ENCODE measurements at places on chromosomes 1 and 21.

DNA sequence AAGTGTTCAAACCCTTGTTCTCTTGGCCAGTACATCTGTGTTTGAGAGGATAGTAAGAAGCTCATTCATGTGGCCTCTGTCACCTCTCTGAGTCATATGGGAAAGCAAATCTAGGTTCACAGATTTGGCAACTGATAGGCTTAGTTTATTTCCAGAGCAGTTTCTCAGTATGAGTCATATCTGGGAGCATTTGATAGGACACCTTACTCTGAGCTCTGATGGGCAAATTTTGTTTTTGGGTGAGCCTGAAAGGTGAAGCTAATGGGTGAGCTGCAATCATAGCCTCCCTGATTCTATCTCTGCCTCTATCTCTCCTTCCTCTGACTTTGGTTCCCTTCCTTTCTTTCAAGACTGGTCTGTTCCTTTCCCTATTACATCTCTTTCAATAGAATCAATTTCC is 134.4 kb downstream of the S1PR1 start:
- DNase-seq, result no peak

DNA sequence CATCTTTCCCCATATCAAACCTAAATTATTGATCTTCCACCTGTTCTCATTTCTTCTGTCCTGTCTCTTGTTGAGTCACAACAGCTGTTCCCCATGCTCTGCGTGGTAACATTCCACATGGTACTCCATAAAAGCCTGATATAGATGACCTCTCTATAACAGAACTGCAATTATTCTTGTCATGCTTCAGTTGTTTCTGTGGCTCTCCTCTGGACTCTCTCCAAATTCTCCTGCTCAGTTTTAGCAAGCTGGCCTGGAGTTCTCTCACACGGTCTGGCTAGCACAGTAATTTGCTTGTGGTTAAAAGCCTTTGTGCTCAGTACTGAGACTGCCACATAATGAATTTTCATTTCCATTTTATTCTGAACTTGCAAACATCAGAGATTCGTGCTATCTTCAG is 10.6 kb upstream of the LRRC39 start:
- no peak for DNase-seq

- DNase-seq, result no peak
Observed at GRCh38 chr1:167565922-167566321, 12.4 kb upstream of the CREG1 start.

DNA sequence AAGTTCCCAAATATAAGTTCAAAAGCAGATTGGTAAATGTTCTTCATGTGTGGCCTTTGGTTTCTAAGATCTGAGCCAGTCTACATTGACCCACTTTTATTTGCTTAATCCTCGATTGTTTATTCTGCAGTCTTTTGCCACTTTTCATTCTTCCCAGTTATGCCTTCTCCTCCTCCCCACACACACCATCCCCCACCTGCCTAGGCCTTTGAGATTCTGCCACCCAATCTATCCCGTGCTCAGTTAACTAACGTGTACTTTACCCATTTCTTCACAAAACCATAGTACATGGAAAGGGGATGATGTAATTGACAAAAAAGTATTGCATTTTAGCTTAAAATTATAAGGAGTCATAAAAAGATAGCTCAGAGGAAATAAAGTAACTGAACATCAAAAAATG is 3.7 kb downstream of the CFH start:
- no peak for DNase-seq

DNA sequence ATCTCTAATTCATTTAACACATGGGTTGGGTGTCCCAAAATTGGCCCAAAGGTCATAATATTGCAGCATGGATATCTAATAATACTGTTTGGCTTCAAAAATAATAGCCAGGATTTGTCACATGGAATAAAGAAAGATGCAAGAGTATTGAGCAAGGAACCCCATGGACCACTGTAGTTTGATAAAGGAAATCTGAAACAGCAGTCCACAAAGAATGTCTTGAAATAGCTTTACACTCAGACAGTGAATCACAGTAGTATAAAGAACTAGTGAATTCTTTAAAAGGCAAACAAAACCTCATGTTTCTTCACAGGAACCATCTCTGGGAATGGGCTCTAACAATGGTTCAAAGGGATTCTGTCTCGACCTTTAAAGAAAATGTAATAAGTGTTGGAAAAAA is 576.1 kb upstream of the ZRANB2 start:
- DNase-seq, result no peak

DNA sequence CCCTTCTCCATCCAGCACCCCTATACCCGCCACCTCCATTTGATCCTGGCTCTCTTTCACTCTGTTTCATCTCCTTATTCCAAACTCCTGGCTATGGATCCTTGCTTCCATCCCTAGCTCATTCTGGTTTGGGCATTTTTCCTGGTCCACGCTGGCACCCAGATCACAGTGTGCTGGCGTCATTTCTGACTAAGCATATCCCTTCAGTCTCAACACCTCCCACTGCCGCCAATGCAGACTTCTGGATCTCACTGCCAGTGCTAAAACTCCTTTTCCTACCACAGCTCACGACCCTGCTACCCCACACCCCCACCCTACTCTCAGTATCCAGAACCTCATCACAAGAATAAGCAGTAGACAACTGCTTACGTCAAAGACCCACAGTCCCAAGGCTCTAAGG is 16.3 kb downstream of the SEC16B start:
- DNase-seq, result no peak

DNA sequence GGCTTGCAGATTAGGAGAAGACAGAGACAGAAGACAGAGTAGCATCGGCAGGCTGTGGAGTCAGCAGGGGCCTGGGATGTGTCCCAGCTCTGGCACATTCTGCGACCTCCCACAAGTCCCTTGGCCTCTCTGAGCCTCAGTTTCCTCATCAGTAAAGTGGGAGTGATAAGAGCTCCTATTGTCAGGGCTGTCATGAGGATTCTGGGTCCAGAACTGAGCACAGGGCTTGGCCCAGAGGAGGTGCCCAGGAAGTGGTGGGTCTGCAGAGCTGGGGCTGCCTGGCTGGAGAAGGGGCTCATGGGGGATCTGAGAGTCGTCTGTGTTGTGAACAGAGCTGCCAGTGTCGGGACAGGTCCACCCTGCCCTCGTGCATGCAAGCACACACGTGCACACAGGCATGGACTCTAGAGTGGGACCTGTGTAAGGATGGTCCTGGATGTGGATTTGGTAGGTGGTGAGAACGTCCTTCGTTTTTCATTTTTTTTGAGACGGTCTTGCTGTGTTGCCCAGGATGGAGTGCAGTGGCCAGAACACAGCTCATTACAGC is 262.9 kb downstream of the PTPRU start:
- DNase-seq, result no peak

GRCh38 chr1:208177656-208178055 is 66.5 kb downstream of the PLXNA2 start:
- no peak for DNase-seq

GRCh38 chr1:228150461-228151179 is 890 bp downstream of the GJC2 start:
- DNase-seq, result no peak

DNA sequence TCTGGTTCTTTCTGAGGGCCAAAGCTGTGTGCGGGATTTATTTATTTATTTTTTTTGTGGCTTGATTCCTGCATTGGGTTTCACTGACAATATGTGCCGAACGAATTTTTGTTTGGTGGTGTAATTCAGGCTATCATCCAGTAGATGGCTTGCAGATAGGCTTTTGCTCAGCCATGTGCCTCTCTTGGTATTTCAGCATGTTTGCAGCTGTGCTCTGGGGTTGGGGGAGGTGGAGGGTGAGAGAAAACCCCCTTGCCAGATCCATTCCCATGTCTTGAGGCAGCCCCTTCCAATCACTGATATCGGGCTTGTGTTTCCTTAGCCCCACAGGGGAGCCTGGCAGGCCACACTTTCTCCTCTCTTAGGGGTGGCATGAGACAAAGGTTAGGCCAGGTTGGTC is 302.4 kb downstream of the PTGER3 start:
- peak; percentile 9 for DNase-seq
